Fibroblast of the aortic adventitia (primary cell): ENCODE measurements at places on chromosomes 7 and 10.

DNA sequence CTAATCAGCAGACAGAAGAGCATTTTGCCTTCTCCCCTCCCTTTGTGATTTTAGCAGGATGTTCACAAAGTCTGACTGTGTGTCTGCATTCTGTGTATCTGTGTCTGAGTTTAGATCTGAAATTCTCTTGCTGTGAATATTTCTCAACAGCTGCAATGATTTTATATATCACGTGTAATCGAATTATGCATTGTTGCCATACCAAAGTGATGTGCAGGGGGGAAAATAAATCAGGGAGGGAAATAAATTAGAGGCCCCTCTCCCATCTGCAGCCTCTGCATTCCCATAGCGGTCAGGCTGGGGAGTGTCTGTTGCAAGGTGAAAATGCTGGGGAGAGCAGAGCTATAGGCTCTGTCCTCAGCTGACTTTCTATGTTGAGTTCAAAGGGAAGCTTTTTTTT is 209.0 kb downstream of the LRMDA start:
- no peak for DNase-seq

DNA sequence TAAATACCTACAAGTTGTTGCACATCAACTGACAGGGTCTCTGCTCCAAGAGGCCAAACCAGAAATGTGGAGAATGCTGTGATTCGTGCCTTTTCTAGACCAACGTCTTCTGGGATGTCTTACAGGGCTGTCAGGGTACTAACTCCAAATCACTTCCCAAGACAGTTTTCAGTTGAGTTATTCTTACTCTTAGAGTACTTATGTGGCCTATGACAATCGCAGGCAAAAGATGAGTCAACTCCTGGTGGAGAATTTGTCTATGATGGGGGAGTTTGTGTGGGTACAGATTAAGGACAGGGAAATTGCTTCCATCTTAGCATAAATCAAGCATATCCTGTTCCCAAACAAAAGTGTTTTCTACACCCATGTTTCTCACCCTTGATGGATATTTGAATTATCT is 734.8 kb downstream of the TNS3 start:
- no peak for DNase-seq

GRCh38 chr10:129163531-129163930 is 303.5 kb upstream of the MGMT start:
- no peak for DNase-seq

- DNase-seq = no peak
These were observed 333.2 kb upstream of the MGMT start for GRCh38 chr10:129133856-129134255.

DNA sequence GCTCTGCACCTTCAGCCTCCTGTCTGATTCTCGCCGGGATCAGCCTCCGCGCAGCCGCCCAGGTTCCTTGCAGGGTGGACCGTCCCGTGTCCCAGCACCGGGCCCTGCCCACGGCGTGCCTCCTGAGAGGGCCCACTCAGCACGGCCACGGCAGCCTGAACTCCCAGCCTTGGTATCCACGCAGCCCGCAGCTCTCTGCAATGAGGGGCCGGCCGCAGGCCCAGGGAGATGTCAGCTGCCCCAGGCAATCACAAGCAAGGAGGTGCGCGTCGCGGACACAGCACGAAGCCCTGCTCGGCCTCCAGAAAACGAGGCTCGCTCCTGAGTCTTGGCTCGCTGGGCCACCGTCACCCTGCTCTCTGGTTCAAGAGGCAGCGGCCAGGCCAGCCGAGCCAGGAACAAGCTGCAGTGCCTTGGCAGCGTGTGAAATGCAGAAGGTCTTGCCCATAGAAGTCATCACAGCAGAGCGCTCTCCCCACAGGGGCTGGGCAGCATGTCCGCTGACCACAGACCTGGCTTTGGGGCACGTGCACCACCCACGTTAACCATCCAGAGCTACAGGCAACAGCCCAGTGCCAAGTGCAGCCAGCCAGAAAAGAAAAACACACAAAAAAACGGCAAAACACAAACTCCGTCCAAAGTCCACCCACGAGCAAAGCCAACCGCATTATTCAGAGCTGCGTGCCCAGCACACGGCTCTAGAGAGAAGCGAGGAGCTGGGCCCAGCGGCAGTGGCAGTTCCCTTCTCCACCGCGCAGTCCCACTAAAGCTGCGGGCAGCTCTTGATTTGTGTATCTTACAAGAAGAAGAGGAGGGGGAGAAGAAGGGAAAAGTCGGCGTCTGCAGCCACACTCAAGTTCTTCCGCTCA is 13.9 kb downstream of the GPER1 start:
- peak; percentile 11 for DNase-seq

DNA sequence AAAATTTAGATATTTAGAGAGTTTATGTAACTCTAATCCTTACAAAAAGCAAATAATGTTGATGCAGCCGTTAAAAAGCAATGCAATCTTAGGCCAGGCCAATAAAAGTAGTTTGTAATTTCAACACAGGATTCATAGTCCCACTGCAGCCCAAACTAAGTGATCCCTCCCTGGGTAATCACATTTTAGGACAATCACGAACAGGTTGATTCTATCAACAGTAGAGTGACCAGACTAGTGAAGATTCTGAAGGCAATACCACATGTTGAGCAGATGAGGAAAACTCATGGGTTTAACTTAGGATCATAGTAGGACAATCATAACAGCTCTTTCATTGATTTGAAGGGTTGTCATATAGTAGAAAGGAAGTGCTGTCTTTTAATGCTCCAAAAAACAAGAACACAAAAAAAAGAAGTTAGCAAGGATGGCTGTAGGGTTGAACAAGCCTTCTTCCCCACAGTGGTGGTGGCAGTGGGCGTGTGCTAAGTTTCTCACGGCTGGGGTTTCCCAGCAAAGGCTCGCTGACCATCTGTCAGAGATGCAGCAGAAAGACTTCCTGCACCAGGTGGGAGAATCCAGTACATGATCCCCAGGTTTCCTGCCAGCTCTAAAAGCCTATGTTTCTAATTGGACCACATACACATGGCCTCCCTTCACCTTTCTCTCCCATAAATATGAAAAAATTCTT is 212.2 kb downstream of the CHRM2 start:
- DNase-seq = no peak

DNA sequence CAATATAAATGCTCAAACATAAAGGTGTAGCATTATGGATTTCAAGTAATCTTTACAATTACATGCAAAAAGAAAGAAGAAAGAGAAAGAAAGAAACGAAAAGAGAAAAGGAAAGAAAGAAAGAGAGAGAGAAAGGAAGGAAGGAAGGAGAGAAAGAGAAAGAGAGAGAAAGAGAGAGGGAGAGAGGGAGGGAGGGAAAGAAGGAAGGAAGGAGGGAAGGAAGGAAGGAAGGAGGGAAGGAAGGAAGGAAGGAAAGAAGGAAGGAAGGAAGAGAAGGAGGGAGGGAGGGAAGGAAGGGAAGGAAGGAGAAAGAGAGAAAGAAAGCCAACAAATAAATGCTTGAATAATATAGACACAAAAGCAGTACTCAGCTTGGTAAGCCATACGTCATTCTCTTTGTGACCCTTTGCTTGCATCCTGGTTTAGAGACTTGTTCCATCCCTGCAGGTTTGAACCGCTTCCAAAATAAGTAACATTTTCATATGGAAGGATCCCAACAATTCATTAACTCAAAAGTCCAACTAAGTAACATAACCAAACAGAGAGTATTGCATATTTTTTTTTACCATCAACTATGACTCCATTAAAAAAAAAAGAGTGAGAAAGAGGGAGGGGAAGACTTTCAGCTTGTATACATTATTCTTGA is 95.8 kb downstream of the SEMA3D start:
- no peak for DNase-seq

GRCh38 chr7:1646957-1647891 is 22.9 kb upstream of the ELFN1 start:
- DNase-seq = peak; percentile 79

DNA sequence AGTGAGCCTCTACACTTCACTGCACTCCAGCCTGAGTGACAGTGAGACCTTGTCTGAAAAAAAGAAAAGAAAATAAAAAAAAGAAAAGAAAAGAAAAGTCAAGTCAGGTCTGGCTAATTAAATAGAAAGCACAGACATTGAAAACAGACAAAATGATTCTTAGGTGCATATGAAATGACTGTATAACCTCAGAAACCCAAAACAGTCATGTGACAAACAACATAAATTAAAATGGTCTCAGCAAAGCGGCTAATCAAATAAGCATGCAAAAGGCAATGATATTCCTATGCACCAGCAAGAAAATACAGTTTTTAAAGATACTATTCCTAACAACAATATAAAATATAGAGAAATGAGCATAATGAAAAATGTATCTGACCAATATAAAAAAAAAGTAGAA is 38.3 kb downstream of the LRRC20 start:
- no peak for DNase-seq

DNA sequence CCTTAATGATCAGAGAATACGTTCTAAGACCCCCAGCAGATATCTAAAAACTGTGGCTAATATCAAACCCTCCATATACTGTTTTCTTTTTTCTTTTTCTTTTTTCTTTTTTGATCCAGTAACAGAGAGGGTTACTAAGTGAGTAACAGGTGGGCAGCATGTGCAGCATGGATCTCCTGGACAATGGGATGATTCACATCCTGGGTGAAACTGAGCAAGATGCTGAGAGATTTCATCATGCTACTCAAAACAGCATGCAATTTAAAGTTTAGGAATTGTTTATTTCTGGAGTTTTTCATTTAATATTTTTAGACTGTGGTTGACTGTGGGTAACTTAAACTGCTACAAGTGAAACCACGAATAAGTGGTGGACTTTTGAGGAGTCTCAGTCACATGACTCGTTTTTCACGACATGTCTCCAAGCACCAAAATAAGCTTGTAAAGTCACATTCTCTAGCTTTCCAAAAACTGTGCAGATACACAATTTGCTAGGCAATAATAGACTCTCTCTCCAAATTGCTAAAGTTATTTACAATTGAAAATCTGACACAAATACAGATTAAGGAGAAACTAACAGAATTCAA is 716.2 kb downstream of the NXPH1 start:
- DNase-seq = no peak

GRCh38 chr7:116097365-116098009 is 66.9 kb upstream of the TFEC start:
- DNase-seq = peak; percentile 73

DNA sequence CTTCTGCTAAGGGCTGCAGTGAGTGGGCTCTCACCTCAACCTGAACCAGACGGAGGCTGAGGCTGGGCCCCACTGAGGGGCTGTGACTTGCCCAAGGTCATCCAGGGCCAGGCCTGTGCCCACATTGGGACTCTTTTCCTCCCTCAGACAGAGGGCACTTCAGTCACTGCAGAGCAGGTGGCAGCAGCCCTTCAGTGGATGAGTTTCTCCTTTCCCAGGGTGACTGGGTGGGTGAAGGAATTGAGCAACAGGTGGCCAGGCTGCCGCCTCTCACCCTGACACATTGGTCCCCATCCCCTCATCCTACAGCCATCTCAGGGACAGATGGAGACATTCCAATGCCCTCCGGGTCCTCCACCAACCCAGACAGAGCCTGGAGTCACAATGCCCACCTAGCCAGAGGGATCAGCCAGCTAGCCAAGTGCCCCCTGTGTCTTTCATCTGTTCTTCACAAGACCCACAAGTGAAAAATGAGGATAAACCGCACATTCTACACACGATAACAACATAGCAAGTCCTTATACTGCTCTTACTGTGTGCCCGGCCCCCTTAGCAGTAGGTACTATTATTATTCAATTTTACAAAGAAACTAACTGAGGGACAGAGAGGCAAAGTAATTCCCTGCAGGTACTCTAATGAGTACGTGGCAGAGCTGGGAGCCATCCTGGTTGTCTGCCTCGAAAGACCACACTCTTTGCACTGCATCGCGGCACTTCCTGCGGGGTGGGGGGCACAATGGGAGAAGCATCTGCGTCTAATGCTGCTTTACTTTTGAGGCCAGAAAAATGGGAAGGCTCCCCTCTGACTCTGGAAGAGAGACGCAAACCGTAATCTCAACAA is 1.7 kb upstream of the SLC18A3 start:
- no peak for DNase-seq

- DNase-seq = no peak
These were observed 278.9 kb downstream of the GRID1 start for GRCh38 chr10:86087716-86088115.

DNA sequence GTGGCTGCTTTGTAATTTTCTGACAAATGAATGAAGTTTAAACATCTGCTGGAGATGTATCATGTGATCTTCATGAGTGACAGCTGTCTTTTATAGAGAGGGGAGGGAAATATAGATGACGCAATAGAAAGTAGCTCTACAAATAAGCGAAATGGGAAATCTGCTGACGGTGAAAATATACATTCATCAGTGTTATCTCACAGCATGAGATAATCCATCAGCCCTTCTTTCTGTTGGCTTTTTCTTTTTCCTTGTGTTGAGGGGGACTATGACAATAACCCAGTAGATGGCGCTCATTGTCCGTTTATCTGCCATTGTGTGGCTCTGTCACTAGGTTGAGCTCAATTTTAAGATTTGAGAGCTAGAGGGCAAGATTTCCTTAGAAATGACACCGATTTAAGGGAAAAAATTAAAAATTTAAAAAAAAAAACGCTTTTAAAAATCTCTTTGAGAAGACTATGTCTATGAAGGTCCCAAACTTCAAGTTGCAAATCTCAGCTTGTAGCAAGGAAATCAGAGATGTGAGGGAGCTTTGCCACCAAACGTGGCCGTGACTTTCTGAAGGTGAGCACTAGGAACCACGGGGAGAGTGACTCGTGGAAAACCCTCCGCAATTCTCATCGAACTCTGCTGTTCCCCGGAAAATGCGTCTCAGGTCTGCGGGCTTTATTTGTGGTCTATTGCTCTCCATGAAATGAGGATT is 114.6 kb upstream of the SFMBT2 start:
- DNase-seq = peak; percentile 80

DNA sequence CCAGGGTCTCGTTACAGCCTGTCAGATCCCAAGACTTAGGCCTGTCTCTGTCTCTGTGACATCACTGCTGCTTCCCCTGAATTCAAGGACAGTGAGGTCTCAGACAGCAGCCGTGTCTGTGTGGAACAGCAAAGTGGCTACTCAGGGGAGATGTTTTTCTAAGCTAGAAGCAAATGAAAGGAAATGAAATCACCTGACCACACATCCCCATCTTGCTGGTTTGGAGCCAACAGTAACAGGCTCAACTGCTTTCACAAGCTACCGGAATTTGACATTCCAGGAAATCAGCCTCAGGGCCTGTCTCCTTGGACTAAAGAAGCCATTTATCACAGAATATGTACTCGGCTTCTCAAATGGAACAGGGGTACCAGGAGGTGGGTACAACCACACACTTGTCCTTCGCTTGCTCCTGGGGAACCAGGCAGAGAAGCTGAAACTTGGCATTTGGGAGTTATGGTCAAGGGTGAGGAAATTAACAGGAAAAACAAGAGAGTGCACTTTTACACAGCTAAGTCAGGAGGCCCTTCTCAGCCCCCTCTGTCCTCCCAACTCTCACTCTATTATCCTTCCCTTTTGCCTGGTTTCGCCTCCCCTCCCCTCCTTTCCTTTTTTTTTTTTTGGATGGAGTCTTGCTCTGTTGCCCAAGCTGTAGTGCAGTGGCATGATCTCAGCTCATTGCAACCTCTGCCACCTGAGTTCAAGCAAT is 73.2 kb downstream of the SPDYE5 start:
- DNase-seq = peak; percentile 87
